A549 treated with GW870086 at 1 μM for 4 hours (cell line): ENCODE measurements at places on chromosomes 6 and 20. TPM values are rescaled to one million over a fixed set of nuclear protein-coding genes. Genes with fewer than 3 reads are reported as not detected.

The POPDC3 gene
- 24.7 to 28.3 TPM (median 27.1 TPM) in 5 replicates for total RNA-seq

The ZNF451 gene
- total RNA-seq: 6.0 to 10.9 TPM (median 9.1 TPM) in 5 replicates

The THBS2 gene
- 0.02 to 0.08 TPM (median 0.03 TPM) in 3 of 5 replicates, not detected in the others for total RNA-seq

The BIRC7 gene
- total RNA-seq: 1.4 to 3.3 TPM (median 2.3 TPM) in 5 replicates

The IL17A gene
- not detected in 5 replicates for total RNA-seq

The OR2J3 gene
- not detected in 5 replicates for total RNA-seq

The PPP1R16B gene
- 0.07 to 0.34 TPM (median 0.14 TPM) in 5 replicates for total RNA-seq

The ZSCAN31 gene
- 1.6 to 2.5 TPM (median 2.0 TPM) in 5 replicates for total RNA-seq

The TCP1 gene
- total RNA-seq: 218 to 244 TPM (median 229 TPM) in 5 replicates

The NSFL1C gene
- 106 to 127 TPM (median 121 TPM) in 5 replicates for total RNA-seq
